MM.1S (cell line): ENCODE measurements at places on chromosomes 5 and 9.

DNA sequence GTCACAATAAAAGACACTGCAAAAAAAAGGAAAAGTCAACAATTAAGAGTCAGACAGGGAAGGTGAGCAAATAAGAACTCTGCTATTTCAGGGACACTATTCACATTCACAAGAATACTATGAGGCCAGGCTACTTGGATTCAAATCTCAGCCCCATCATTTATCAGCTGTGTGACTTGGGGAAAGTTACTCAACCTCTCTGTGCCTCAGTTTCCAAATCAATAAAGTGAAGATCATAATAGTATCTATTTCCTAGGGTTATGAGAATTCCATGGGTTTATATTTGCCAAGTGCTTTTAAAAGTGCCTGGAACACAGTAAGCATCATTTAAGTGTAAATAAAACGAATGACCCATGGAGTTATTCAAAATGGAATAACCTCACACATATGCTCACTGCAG lies 56.4 kb downstream of the ALDH7A1 start:
- H3K27ac ChIP-seq, result no peak overlapping the region
- H3K4me1 ChIP-seq, result peaks cover 19% of the 10 kb centered on the region
- no peaks in the 10 kb centered on the region for H3K36me3 ChIP-seq
- H3K4me3 ChIP-seq, result no peak overlapping the region
- H3K27me3 ChIP-seq, result peaks cover 13% of the 10 kb centered on the region

DNA sequence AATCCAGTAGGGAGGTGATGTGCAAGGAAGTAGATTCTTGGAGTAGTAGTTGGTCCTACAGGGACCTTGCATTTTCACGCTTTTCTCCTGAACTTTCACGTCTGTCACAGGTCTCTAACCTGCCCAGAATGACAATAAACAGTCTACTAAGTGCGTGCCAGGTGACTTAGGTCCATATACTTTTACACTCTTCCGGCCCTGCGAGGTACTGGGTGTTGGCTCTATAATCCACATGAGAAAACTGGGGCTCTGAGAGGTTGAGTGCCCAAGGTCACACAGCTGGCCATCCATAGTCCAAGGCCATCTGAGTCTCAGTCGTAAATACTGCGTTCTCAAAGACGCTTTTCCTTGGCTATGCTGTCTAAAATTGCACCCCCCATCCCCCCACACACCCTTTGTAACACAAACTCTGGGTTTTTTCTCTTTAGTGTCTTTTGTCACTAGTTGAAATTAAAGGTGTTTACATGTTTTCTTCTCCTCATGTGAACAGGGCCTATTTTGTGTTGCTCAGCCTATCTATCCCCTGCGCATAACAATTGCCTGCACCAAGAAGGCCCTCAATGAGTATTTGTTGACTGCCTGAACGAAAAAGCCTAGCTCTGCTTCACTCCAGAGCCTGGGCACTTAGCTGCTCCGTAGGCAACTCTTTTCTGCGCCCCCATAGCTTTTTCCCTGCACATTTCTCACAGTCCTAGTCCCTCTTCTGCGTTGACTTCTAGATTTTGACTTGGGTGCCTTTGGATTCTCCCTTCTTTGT lies 943 bp downstream of the SFXN1 start:
- H3K27ac ChIP-seq, result peak overlapping the region; percentile 31; the same call in 1 of the 2 replicates
- H3K27me3 ChIP-seq, result peaks cover 11% of the 10 kb centered on the region; the same call in 1 of the 2 replicates
- H3K4me1 ChIP-seq, result peaks cover 10% of the 10 kb centered on the region

DNA sequence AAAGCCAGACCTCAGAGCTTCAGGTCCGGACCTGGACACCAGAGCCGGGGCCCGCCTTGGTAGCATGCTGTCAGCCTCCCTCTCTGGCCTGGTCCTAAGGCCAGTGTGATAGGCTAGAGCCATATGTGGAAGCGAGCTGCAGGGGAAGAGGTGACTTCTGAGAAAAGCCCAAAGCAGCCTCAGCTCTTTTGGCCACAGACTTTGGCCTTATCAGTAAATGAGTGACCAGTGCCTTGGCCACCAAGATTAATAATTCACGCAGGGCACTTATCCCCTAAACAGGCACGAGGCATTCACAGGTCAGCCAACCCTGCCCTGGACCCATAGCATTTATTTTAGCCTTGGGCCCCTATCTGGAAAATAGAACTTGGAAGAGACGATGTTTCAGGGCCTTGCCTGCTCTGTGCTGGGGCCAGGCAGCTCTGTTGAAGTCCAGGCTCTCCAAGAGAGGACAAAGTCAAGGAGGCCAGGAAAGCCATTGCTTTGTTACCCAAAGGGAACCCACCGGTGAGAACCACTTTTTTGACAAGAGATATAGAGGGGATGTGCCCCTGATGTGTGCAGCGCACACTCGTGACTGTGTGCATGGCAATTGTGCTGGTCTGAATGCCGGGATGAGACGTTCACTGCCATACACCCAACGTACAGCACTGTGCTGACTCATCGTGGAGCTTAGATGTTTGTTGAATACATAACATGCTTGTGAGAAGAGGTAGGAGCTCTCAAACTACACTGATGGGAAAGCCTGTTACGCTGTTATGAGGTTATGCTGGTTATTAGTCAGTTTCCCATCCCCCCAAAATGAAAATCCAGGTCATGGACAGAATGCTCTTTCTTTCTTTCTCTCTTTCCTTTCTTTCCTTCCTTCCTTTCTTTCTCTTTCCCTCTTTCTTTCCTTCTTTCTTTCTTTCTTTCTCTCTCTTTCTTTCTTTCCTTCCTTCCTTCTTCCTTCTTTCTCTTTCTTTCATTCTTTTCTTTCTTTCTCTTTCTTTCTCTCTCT lies 5.0 kb upstream of the SLC34A1 start:
- H3K27me3 ChIP-seq, result peaks cover 12% of the 10 kb centered on the region
- no peak overlapping the region for H3K4me3 ChIP-seq
- H3K4me1 ChIP-seq, result no peaks in the 10 kb centered on the region
- no peak overlapping the region for H3K27ac ChIP-seq
- H3K36me3 ChIP-seq, result no peaks in the 10 kb centered on the region

- H3K36me3 ChIP-seq, result no peaks in the 10 kb centered on the region
- no peaks in the 10 kb centered on the region for H3K4me1 ChIP-seq
- H3K27ac ChIP-seq, result no peak overlapping the region
- H3K27me3 ChIP-seq, result no peaks in the 10 kb centered on the region
- DNase-seq, result no peak
Observed at GRCh38 chr5:14502294-14502690, 79.3 kb upstream of the OTULINL start.

- H3K27me3 ChIP-seq, result no peaks in the 10 kb centered on the region
- H3K4me3 ChIP-seq, result no peak overlapping the region
- peak; percentile 26 for DNase-seq
- H3K27ac ChIP-seq, result no peak overlapping the region
- H3K36me3 ChIP-seq, result no peaks in the 10 kb centered on the region
Observed at GRCh38 chr5:157222506-157223230, 42.0 kb downstream of the ITK start.

- H3K4me1 ChIP-seq, result peaks cover 25% of the 10 kb centered on the region
- no peaks in the 10 kb centered on the region for H3K27me3 ChIP-seq
- DNase-seq, result peak; percentile 31
- no peaks in the 10 kb centered on the region for H3K36me3 ChIP-seq
- peak overlapping the region; percentile 73; the same call in 1 of the 2 replicates for H3K4me3 ChIP-seq
- peak overlapping the region; percentile 96; the same call in 1 of the 2 replicates for H3K27ac ChIP-seq
Observed at GRCh38 chr5:139402561-139403158, 1.2 kb downstream of the SPATA24 start.

GRCh38 chr9:22170990-22171670 lies 162.0 kb upstream of the CDKN2B start:
- no peaks in the 10 kb centered on the region for H3K27me3 ChIP-seq
- no peak for DNase-seq
- no peak overlapping the region for H3K27ac ChIP-seq
- H3K4me1 ChIP-seq, result peaks cover 10% of the 10 kb centered on the region
- no peaks in the 10 kb centered on the region for H3K36me3 ChIP-seq

DNA sequence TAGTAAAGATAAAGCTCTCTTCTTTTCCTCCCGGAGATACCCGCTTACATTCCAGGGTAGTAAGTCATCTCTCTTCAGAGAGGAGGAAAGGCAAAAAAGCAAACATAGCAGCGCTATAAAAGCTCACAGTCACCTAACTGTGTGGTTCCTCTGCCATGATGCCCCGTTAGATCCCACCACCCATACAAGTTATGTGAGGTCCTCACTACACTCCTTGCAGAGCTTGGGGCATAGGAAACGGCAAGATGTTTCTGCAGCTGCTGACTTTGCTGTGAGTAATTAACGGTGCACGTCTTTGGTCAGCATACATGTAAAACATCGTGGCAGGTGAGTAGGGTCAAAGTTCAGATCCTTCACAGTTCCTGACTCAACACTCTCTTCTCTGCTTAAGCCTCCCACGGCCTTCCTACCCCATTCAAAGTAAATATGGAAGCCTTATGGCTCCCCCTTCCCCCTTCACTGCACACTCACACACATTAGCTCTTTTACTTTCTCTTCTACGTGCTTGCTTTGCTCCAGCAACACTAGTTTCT lies 218.9 kb downstream of the DIRAS2 start:
- H3K27me3 ChIP-seq, result no peaks in the 10 kb centered on the region
- no peak overlapping the region for H3K4me3 ChIP-seq
- no peak overlapping the region for H3K27ac ChIP-seq
- H3K4me1 ChIP-seq, result no peaks in the 10 kb centered on the region
- H3K36me3 ChIP-seq, result no peaks in the 10 kb centered on the region
- no peak for DNase-seq

GRCh38 chr9:121815546-121816448 lies 164.4 kb downstream of the DAB2IP start:
- H3K36me3 ChIP-seq, result no peaks in the 10 kb centered on the region
- no peak for DNase-seq
- no peak overlapping the region for H3K4me3 ChIP-seq

DNA sequence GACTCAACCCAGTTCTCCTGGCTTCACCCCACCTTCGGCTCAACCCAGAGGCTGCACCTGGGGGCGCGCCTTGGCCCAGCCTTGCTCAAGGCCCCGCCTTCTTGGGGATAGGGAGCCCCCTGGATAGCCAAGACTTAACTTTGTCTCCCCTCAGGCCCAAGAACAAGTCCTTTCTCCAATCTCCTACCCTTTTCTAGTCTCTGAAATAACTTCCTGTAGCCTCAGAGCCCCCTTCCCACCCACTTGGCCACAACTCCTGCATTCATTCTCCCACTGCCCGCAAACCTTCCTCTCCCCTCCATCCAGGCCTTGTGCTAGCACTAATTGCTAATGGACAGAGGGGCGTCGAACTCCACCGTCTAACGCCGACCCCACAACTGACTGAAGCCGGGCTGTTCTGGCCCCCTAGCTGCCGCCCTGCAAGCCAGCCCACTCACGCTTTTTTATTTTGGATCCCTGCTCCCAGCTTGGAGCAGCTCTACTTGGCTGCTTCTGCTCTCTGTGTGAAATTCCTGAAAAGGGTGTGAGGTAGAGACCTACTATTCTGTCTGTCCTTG lies 579 bp upstream of the ASTN2 start:
- DNase-seq, result no peak
- H3K27ac ChIP-seq, result no peak overlapping the region
- H3K27me3 ChIP-seq, result peaks cover 12% of the 10 kb centered on the region
- H3K4me3 ChIP-seq, result peak overlapping the region; percentile 12; the same call in 1 of the 2 replicates

GRCh38 chr9:3124001-3124400 lies 280.1 kb upstream of the PUM3 start:
- H3K4me1 ChIP-seq, result peaks cover 24% of the 10 kb centered on the region
- H3K27ac ChIP-seq, result no peak overlapping the region
- H3K36me3 ChIP-seq, result no peaks in the 10 kb centered on the region
- H3K4me3 ChIP-seq, result no peak overlapping the region
- DNase-seq, result no peak
- H3K27me3 ChIP-seq, result no peaks in the 10 kb centered on the region

DNA sequence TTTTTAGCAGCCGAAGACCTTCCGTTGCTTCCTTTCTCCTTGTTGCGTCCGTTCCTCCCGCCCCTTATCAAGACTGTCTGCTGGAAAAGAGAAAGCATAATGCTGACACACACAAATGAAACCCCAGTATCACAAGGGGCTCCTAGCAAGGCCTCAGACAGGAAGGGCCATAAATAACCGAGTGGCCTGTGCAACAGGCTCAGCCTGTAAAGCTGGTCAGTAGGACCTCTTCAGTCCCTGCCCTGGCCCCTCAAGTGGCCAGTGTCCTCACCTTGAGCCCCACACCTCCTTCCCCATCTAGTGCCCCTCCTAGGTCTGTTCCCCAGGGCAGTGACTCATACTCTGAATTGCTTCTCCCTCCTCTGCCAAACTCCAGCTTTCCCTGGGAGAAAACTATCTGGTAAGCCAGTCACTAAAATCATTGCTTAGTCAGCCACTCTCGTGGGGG lies 174.6 kb upstream of the IL12B start:
- no peaks in the 10 kb centered on the region for H3K36me3 ChIP-seq
- H3K27me3 ChIP-seq, result no peaks in the 10 kb centered on the region
- peak overlapping the region; percentile 16; the same call in 1 of the 2 replicates for H3K4me3 ChIP-seq
- peak overlapping the region; percentile 77 for H3K27ac ChIP-seq
- H3K4me1 ChIP-seq, result peaks cover 33% of the 10 kb centered on the region

- H3K27me3 ChIP-seq, result no peaks in the 10 kb centered on the region
- no peak overlapping the region for H3K4me3 ChIP-seq
- no peaks in the 10 kb centered on the region for H3K4me1 ChIP-seq
- no peaks in the 10 kb centered on the region for H3K36me3 ChIP-seq
- no peak overlapping the region for H3K27ac ChIP-seq
Observed at GRCh38 chr9:121929893-121930875, 162.9 kb downstream of the TTLL11 start.

- no peak overlapping the region for H3K4me3 ChIP-seq
- no peaks in the 10 kb centered on the region for H3K4me1 ChIP-seq
- H3K27ac ChIP-seq, result no peak overlapping the region
Observed at GRCh38 chr9:37987467-37987981, 81.5 kb downstream of the SHB start.

GRCh38 chr5:122773619-122774018 lies 1.3 kb upstream of the SNX2 start:
- no peak overlapping the region for H3K27ac ChIP-seq
- no peak for DNase-seq
- H3K4me1 ChIP-seq, result peaks cover 15% of the 10 kb centered on the region
- H3K36me3 ChIP-seq, result no peaks in the 10 kb centered on the region
- H3K27me3 ChIP-seq, result no peaks in the 10 kb centered on the region
- no peak overlapping the region for H3K4me3 ChIP-seq

GRCh38 chr9:87720173-87720572 lies 5.7 kb upstream of the CTSL start:
- no peak overlapping the region for H3K27ac ChIP-seq
- H3K4me3 ChIP-seq, result no peak overlapping the region
- H3K4me1 ChIP-seq, result peaks cover 5% of the 10 kb centered on the region; the same call in 1 of the 2 replicates
- no peaks in the 10 kb centered on the region for H3K36me3 ChIP-seq
- H3K27me3 ChIP-seq, result no peaks in the 10 kb centered on the region

DNA sequence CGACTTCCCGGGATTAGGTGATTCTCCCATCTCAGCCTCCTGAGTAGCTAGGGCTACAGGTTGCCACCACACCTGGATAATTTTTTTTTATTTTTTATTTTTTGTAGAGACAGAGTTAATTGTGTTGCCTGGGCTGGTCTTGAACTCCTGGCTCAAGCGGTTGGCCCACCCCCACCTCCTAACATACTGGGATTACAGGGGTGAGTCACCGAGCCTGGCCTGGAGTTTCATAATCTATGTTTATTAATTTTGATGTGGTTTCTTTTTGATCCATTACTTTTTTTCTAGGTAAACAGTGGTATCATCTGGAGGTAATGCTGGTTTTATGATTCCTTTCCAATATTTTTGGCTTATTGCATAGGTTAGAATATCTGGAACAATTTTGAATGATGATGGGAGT lies 54.2 kb downstream of the KIAA1958 start:
- H3K36me3 ChIP-seq, result no peaks in the 10 kb centered on the region
- H3K27ac ChIP-seq, result no peak overlapping the region
- H3K4me3 ChIP-seq, result no peak overlapping the region
- H3K27me3 ChIP-seq, result no peaks in the 10 kb centered on the region
